Mesothelial cell of epicardium (in vitro differentiated cells): ENCODE measurements at places on chromosomes 2 and 18.

DNA sequence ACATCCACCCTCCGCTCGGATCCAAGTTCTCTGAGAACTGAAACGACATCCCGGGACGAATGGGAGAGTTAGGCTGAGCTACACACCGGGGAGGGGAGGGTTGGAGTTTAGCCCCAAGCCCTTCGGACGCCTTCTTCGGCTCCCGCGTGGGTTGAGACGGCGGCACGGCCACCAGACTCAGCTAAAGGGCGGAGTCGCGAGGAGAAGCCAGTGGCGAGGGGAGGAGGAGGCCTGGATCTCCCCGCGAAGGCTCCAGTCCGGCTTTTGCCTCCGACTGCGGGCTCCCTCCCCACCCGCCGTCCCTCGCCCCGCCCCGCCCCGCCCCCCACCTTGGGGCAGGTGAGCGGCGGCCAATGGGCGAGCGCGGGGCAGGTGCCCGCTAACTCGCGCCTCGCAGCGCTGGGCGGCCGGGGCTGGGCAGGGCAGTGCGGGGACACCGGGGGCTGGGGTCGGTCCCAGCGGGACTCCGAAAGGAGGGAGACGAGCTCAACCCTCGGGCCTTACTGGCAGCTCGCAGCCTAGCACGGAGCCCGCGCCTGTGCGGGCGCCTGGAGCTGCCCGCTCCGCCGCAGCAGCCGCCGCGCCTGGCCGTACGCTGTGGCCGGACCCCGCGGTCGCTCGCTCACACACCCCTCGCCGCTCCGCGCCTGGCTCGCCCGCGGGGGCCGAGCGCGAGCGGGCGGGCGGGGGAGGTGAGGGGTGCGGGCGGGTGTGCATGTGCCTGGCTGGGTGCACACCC is at the start of gene EMX1:
EMX1 (plus strand) TSS at position 382 of the 739 bp plus-strand sequence; CDS start at position 716, 334 bp downstream.
- peaks cover 89% of the 10 kb centered on the region for H3K27me3 ChIP-seq
- H3K4me1 ChIP-seq = peaks cover 19% of the 10 kb centered on the region
- no peak within 1 kb of the TSS for H3K27ac ChIP-seq

DNA sequence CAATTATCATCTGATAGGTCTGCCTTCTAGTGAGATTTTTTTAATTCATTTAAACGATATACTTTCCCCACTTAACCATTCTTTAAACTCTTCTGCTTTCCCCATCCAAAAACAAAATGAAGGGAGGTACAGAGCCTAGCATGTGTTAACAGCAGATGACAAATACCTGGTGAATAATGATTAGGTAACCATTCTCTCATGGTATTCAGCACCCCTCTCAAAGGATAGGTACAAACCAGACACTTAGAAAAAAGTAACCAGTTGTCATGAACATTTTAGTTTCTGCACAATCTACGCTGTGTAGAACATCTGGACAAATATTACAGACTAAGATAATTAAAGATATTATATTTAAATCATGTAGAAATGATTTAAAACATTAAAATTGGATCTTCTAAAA is 56.3 kb downstream of the DNAH7 start:
- no peaks in the 10 kb centered on the region for H3K27me3 ChIP-seq
- no peak overlapping the region for H3K4me3 ChIP-seq
- H3K4me1 ChIP-seq = peaks cover 3% of the 10 kb centered on the region
- no peak for DNase-seq
- no peaks in the 10 kb centered on the region for H3K36me3 ChIP-seq

GRCh38 chr18:51168026-51168742 is 29.3 kb downstream of the MEX3C start:
- H3K36me3 ChIP-seq = no peaks in the 10 kb centered on the region
- no peaks in the 10 kb centered on the region for H3K4me1 ChIP-seq
- H3K27me3 ChIP-seq = no peaks in the 10 kb centered on the region

- H3K27me3 ChIP-seq = no peaks in the 10 kb centered on the region
- no peak overlapping the region for H3K27ac ChIP-seq
- peaks cover 15% of the 10 kb centered on the region for H3K4me1 ChIP-seq
Measured at GRCh38 chr2:96198921-96199320, 9.7 kb downstream of the STARD7 start.

GRCh38 chr2:109508556-109508955 is 105.2 kb downstream of the SEPTIN10 start:
- H3K27ac ChIP-seq = no peak overlapping the region
- H3K4me1 ChIP-seq = no peaks in the 10 kb centered on the region
- H3K36me3 ChIP-seq = peaks cover 2% of the 10 kb centered on the region
- H3K4me3 ChIP-seq = no peak overlapping the region

GRCh38 chr2:214706986-214707385 is 102.5 kb downstream of the BARD1 start:
- no peak for DNase-seq
- H3K4me1 ChIP-seq = no peaks in the 10 kb centered on the region
- H3K27me3 ChIP-seq = no peaks in the 10 kb centered on the region
- no peak overlapping the region for H3K4me3 ChIP-seq

GRCh38 chr2:86790676-86791572 is at the start of gene CD8A:
TSS of gene CD8A (minus strand) at chr2:86790913. CDS start at chr2:86790825, 88 bp downstream.
- no peak within 1 kb of the TSS for H3K27ac ChIP-seq
- peaks cover 2% of the 10 kb centered on the region for H3K36me3 ChIP-seq

DNA sequence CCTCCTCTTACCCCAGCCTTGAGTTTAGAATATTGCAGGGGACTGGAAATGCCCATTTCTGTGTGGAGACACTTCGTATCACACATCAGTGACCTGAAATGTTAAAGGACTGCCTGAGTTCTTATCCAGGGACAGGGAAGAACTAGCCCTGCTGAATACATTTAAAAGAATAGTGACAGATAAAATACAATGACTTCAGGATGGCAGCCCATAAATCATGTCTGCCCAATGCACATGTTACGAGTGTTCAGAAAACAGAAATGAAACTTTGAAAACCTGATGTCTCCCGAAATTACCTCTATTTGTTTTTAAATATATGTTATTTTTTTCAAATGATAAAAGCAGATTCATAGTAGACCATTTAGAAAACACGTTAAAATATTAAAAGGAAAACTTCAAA is 22.3 kb upstream of the RAB12 start:
- H3K4me1 ChIP-seq = no peaks in the 10 kb centered on the region
- H3K4me3 ChIP-seq = no peak overlapping the region
- no peaks in the 10 kb centered on the region for H3K36me3 ChIP-seq
- DNase-seq = no peak
- peaks cover 26% of the 10 kb centered on the region for H3K27me3 ChIP-seq

GRCh38 chr2:54708584-54709335 is 14.7 kb upstream of the EML6 start:
- no peaks in the 10 kb centered on the region for H3K36me3 ChIP-seq
- DNase-seq = no peak
- H3K27ac ChIP-seq = no peak overlapping the region
- no peak overlapping the region for H3K4me3 ChIP-seq
- peaks cover 2% of the 10 kb centered on the region for H3K4me1 ChIP-seq

DNA sequence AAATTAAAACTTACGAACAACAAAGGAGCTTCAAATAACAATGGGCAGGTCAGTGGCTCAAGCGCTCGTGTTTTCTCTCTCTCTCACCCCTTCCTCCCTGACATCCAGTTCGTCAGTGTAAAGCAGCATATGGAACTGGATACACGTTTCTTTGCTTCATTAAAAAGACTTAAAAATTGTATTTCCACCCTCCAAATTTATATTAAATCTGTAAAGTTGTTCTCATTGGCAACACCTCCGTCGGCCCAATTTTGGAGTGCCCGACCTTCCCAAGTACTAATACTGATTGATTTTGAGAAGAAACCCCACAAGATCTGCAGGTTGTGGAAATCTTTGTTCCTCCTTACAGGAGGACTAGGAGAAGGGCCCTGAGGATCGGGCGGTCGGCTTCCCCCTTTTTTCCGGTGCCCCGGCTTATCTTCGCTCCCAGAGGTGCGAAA is 2.2 kb downstream of the TBR1 start:
- H3K4me1 ChIP-seq = peaks cover 35% of the 10 kb centered on the region
- no peak for DNase-seq
- no peaks in the 10 kb centered on the region for H3K36me3 ChIP-seq
- H3K27me3 ChIP-seq = peaks cover 99% of the 10 kb centered on the region
- no peak overlapping the region for H3K27ac ChIP-seq

GRCh38 chr2:134982603-134983002 is 64.0 kb downstream of the CCNT2 start:
- no peak overlapping the region for H3K27ac ChIP-seq
- H3K4me1 ChIP-seq = no peaks in the 10 kb centered on the region
- no peaks in the 10 kb centered on the region for H3K36me3 ChIP-seq
- H3K27me3 ChIP-seq = peaks cover 20% of the 10 kb centered on the region
- DNase-seq = no peak

- H3K27ac ChIP-seq = peak overlapping the region; percentile 95
- no peaks in the 10 kb centered on the region for H3K27me3 ChIP-seq
- H3K4me1 ChIP-seq = peaks cover 50% of the 10 kb centered on the region
- no peak for DNase-seq
Measured at GRCh38 chr2:85278361-85278760, 49.4 kb downstream of the TGOLN2 start.

- no peak overlapping the region for H3K27ac ChIP-seq
- no peaks in the 10 kb centered on the region for H3K36me3 ChIP-seq
- H3K4me1 ChIP-seq = peaks cover 28% of the 10 kb centered on the region
- no peak overlapping the region for H3K4me3 ChIP-seq
- no peaks in the 10 kb centered on the region for H3K27me3 ChIP-seq
- no peak for DNase-seq
Measured at GRCh38 chr18:41905786-41906527, 49.1 kb upstream of the PIK3C3 start.

- H3K27ac ChIP-seq = no peak overlapping the region
- no peak overlapping the region for H3K4me3 ChIP-seq
- no peaks in the 10 kb centered on the region for H3K36me3 ChIP-seq
- DNase-seq = no peak
- no peaks in the 10 kb centered on the region for H3K27me3 ChIP-seq
Measured at GRCh38 chr2:181304011-181304844, 153.0 kb upstream of the ITGA4 start.

DNA sequence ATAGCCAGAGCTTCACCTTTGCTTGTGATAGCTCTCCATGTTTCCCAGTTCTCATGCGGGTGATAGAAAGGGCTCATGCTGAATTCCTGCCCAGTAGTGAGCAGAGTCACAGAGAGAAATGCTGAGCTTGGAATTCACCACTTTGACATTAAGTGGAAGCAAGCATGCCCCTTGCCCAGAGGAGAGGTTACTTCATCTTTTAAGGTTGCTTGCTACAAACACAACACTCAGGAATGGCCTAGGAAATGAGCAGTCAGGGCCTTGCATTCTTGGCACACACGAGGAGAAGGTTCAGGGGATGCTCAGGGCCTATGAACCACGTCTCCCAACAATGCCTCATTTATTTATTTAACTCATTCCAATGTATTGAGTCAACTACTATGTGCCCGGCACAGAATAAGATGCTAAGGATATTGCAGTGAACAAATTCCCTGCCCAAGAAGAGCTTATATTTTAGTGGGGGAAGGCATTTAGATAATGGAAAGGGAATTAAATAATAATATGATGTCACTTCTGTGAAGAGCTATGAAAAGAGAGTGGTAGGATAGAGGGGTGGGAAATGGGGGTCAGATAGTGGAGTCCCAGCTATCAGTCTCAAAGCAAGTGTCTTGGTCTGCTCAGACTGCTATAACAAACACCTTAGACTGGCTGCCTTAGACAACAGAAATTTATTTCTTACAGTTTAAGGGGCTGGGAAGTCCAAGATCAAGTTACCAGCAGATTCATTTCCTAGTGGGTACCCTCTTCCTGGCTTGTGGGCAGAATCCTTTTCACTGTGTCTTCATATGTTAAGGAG is 42.1 kb downstream of the DDX18 start:
- no peak overlapping the region for H3K4me3 ChIP-seq
- no peaks in the 10 kb centered on the region for H3K36me3 ChIP-seq
- peaks cover 35% of the 10 kb centered on the region for H3K27me3 ChIP-seq
- no peak overlapping the region for H3K27ac ChIP-seq

GRCh38 chr2:162475661-162476060 is 131.7 kb downstream of the GCA start:
- peaks cover 5% of the 10 kb centered on the region for H3K27me3 ChIP-seq
- H3K36me3 ChIP-seq = peaks cover 3% of the 10 kb centered on the region
- H3K4me3 ChIP-seq = no peak overlapping the region

- H3K4me1 ChIP-seq = no peaks in the 10 kb centered on the region
- H3K36me3 ChIP-seq = no peaks in the 10 kb centered on the region
- peaks cover 27% of the 10 kb centered on the region for H3K27me3 ChIP-seq
- H3K27ac ChIP-seq = no peak overlapping the region
- H3K4me3 ChIP-seq = no peak overlapping the region
- DNase-seq = no peak
Measured at GRCh38 chr18:77671456-77672167, 422.0 kb downstream of the GALR1 start.

GRCh38 chr2:28952836-28953211 is 28.3 kb upstream of the TOGARAM2 start:
- no peak overlapping the region for H3K27ac ChIP-seq
- H3K36me3 ChIP-seq = peaks cover 26% of the 10 kb centered on the region
- H3K4me3 ChIP-seq = no peak overlapping the region
- no peak for DNase-seq
- H3K4me1 ChIP-seq = peaks cover 8% of the 10 kb centered on the region
- peaks cover 10% of the 10 kb centered on the region for H3K27me3 ChIP-seq

DNA sequence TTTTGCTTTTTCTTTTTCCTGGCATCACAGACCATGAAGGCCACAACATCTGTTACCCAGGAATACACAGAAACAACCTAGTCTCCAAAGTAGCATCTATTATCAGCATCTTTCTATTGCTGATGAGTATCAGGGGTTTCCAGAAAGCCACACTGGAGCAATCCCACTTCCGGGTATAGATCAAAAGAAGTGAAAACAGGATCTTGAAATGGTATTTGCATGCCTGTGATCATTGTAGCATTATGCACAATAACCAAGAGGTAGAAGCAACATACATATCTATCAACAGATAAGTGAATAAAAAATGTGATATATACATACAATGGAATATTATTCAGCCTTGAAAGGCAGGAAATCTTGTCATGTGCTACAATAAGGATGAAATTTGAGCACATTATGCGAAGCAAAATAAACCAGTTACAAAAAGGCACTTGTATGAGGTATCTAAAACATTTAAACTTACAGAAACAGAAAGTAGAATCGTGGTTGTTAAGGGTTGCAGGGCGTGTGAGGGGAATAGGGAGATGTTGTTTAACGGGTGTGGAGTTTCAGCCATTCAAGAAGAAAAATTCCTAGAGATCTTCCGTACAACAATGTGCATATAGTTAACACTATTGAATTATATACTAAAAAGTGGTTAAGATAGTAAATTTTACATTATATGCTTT is 115.1 kb downstream of the KCNE4 start:
- no peak for DNase-seq
- H3K27me3 ChIP-seq = peaks cover 13% of the 10 kb centered on the region
- H3K27ac ChIP-seq = no peak overlapping the region
- H3K4me1 ChIP-seq = peaks cover 3% of the 10 kb centered on the region
- H3K4me3 ChIP-seq = no peak overlapping the region
- H3K36me3 ChIP-seq = peaks cover 2% of the 10 kb centered on the region

DNA sequence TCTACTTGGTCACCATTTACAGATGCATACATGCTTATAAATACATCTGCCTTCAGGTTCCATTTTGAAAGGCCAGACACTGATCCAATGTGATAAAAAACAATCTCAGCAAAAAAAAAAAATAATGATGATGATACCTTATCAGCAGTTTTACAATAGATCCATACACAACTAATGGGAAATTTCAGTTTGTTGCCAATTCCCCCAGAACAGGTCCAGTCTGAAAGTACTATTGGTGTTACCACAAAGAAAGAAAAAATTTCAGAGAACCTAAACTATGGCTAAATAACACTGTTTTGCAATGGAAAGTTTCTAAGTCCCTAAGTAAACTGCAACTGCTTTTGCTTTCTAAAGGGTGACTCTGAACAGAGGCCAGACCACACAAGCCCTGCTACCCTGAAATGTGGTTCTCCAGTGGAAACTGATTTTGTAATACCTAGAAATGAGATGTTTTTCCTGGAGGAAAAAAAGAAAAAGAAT is 54.1 kb downstream of the LPIN2 start:
- H3K27ac ChIP-seq = peak overlapping the region; percentile 25
- peaks cover 25% of the 10 kb centered on the region for H3K4me1 ChIP-seq
- DNase-seq = no peak
- H3K36me3 ChIP-seq = peaks cover 26% of the 10 kb centered on the region
- H3K27me3 ChIP-seq = no peaks in the 10 kb centered on the region
